ENCODE measurements at places on chromosomes 5 and 9. TPM values are rescaled to one million over a fixed set of nuclear protein-coding genes. Genes with fewer than 3 reads are reported as not detected.

OGN gene
- 0.54 TPM for polyA plus RNA-seq

DBH gene
- 0.08 TPM for polyA plus RNA-seq

DNA sequence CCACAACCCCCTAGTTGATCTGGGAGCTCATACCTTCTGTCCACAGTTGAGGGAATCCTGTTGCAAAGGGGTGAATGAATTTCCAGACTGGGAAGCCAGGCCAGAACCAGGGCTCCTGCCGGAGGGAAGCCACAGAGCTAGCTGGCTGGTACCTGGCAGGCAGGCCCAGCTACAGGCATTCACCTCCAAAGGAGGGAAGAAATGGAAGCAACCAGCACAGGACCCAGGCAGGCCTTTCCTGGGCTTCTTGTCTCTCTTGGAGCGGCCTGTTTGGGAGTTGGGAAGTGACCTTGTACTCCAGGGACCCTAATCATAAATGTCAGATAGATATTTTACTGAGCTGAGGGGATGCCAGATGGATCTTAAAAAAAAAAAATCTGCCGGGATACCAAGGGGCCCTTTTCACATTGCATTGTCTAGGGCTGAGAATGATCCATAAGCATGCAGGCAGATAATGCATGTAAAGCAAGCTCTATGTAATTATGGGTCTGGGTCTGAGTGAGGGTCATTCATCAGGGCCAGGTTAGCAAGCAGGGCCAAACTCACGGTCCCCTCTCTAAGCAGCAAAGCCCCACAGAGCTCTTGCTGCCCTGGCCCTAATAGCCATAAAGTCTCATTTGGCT is 8.4 kb downstream of the NR2F1 start:
- DNase-seq, result no peak

GRCh38 chr5:36558641-36559040 is 47.8 kb upstream of the SLC1A3 start:
- DNase-seq, result no peak

DNA sequence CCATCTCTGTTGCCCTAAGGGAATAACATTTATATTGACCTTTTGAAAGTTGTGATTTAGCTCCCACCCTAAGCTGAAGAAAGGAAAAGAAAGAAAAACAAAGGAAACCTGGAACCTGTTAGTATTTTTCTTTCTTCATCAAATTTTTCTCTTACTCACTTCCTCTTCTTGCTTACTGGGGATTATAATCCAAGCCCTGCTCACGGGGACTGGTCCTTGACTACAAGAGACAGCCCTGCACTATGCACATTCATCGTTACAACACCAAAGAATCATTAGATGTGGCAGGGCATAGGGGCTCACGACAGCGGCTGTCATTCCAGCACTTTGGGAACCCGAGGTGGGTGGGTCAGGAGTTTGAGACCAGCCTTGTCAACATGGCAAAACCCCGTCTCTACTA is 37.8 kb upstream of the LPAR1 start:
- no peak for DNase-seq
